ENCODE measurements at places on chromosomes 7 and 10.
A peak's percentile ranks its signal among the peaks of the same experiment; 100 is the strongest.

DNA sequence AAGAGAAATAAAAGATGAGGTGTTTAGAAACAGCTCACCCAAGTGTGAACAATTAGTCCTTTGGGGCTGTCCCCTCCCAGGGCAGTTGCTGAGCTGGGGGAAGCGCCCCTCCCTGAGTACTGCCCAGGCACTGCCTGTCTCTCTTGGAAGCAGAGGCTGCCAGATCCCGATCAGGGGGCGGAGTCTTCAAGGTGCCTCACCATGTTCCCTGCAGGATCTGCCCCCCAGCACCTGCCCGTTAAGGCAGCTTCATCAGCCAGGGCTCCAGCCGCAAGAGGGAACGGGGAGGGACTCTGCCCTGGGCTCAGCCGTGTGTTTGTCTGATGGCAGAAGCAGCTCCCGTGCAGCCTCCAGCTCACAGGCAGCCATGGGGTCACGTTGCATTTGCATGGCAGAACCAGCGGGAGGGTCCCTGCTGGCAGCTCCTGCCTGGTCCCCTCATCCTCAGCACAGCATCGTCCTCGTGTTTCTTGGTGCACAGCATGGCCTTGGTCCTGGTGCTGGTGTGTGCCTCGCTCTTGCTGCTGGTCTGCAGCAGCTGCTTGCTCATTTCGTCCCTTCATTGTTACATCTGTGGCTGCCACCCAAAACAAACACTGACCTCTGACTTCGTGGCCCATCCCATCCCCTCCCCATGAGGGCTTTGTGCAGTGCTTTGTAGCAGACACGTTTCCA is 10.7 kb upstream of the DPYSL4 start:
- DNase-seq, result no peak

- DNase-seq, result no peak
These were observed 99.9 kb downstream of the PRKAG2 start for GRCh38 chr7:151776876-151777494.

GRCh38 chr10:89513206-89513605 is 22.2 kb downstream of the SLC16A12 start:
- no peak for DNase-seq

- DNase-seq, result no peak
These were observed 7.1 kb downstream of the ZNF736 start for GRCh38 chr7:64320547-64321513.

DNA sequence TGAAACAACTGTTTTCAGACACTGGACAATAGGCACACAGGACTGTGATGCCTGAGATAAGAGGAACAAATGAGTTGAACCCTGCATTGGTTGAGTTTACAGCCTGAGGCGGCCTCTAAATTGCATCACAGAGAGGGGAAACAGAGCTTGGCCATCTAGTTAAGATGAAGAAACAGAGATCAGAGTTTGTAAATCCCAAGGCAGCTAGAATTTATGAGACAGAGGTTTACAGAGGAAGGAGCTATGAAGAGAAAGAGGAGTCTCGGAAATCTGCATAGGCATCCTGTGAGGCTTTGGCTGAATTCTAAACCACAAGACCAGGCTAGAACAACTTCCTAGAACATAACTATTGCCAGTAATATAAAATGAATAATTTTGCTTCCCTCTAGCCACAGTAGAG is 41.0 kb upstream of the OIT3 start:
- DNase-seq, result no peak

- no peak for DNase-seq
These were observed 35.8 kb upstream of the EZH2 start for GRCh38 chr7:148919859-148920258.

GRCh38 chr7:124840435-124840834 is 74.8 kb upstream of the GPR37 start:
- no peak for DNase-seq

GRCh38 chr7:34184466-34184865 is 279.1 kb downstream of the BMPER start:
- DNase-seq, result no peak

DNA sequence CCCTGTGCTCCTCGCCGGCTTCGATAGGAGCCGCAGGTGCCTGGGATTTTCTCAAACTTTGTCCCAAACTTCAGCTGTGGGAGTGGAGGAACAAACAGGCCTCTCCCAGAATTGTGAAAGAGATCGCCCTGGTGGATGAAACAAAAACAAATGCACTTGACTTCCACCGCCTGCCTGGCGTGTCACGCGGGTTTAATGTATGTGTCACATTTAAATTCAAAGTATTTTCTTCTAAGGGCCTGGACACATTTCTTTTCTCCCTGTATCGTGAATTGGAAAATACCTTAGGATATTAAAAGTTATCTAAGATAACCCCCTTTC is 694 bp upstream of the WASL start:
- DNase-seq, result no peak

DNA sequence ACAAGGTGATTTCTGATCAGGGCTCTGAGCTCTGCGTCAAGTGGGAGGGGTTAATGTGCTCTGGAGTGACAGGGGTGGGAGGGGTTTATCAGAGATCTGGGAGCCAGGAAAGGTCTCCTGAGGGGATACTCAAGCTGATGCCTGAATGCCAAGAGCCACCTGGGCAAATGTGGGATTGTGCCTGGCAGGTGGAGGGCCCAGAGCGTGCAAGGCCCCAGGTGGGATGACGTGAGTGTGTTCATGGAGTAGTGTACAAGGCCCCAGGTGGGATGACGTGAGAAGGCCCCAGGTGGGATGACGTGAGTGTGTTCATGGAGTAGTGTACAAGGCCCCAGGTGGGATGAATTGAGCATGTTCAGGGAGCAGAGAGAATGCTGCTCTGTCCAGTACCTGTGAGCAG is 610.3 kb downstream of the PTPRN2 start:
- DNase-seq, result no peak

GRCh38 chr7:99312316-99313203 is 13.1 kb upstream of the ARPC1A start:
- DNase-seq, result peak; percentile 65

DNA sequence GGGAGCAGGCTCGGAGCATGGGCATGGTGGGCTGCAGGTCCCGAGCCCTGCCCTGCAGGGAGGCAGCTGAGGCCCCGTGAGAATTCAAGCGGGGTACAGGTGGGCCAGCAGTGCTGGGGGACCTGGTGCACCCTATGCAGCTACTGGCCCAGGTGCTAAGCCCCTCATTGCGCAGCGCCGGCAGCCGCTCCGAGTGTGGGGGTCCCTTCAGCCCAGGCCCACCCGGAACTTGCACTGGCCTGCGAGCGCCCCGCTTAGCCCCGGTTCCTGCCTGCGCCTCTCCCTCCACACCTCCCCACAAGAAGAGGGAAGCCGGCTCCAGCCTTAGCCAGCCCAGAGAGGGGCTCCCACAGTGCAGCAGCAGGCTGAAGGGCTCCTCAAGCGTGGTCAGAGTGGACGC is 250.7 kb downstream of the CRPPA start:
- no peak for DNase-seq

GRCh38 chr7:108263425-108263824 is 133.3 kb upstream of the LAMB4 start:
- DNase-seq, result no peak

GRCh38 chr10:114749014-114749413 is 72.6 kb upstream of the FHIP2A start:
- DNase-seq, result no peak

DNA sequence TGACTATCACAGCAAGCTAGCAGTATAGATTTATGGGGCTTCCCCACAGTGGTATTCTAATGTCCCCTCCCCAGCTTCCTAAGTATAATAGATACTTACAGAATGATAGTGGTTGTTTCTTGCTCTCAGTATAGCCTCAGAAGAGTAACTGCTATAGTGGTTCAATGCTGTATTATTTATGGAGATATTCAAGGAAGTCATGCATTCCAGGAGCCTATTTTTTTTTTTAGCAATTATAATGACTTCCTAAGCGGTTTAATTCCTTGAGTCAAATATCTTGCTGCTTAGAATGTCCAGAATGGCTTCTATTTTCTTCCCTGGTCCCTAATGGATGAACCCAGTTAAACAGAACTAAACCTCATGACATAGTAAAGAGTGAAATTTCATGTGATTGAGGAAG is 451.5 kb upstream of the SEMA3D start:
- no peak for DNase-seq

DNA sequence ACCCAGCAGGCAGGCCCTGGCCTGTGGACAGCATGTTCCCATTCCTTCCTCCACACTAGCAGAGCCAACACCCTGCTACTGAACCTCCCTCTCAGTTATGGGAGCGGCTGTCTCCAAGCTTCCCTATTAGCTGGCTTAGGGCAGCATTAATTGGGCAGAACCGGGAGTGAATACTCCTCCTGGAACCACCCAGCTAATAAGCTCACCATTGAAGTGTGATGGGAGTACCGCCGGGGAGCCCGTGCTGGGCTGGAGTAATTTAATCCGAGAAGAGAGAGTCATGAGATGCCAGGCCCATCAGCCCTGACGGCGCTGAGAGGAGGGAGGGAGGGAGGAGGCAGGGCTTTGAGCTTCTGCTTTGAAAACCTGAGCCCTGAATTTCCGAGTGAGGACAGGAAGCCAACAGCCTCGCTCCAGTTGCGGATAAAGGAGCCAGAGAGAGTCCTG is 31.8 kb upstream of the ELFN1 start:
- no peak for DNase-seq

- DNase-seq, result no peak
These were observed 47.1 kb downstream of the PSMC2 start for GRCh38 chr7:103394566-103394965.

GRCh38 chr7:16345979-16346958 is 75.1 kb downstream of the CRPPA start:
- DNase-seq, result no peak

Data from activated T-cell treated with anti-CD3 and anti-CD28 coated beads for 24 hours (primary cell).